ENCODE measurements at places on chromosomes 2 and 18.

- peak; percentile 88 for DNase-seq
Observed at GRCh38 chr2:234879671-234880455, 72.0 kb upstream of the SH3BP4 start.

DNA sequence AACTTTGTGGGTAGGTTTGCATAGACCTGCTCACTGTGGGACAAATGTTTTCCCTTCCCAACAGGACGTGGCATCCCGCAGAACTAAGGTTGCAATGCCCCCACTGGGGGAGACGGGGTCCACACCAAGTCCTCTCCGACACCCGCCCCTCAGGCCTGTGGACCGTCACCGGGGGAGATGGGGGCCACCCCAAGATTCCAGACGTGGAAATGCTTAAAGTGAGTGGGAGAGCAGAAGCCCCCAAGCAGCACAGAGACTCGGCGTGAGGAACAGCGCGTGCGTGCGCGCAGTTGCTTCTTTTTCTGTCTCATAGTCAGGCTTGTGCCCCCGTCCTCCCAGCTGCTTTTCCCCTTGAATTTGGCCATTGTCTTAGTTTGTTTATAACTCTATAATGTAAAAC lies 826.3 kb upstream of the SALL3 start:
- DNase-seq, result no peak

DNA sequence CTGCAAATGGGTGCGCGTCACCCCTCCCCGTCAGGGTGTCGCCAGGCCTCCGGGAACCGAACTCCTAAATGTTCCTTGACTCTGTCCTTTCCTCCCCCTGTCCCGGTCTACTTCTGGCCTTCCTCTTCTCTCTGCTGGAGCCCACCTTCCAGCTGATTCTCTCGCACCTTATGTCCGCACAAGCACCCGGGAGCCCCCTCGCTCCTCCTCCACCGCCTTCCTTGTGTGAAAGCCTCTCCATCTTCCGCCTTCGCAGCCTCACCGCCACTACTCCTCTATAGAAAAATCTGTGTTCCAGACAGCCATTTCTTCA lies 627 bp upstream of the KIF3C start:
- no peak for DNase-seq

GRCh38 chr18:32460171-32460731 lies 10.4 kb downstream of the GAREM1 start:
- DNase-seq, result no peak

DNA sequence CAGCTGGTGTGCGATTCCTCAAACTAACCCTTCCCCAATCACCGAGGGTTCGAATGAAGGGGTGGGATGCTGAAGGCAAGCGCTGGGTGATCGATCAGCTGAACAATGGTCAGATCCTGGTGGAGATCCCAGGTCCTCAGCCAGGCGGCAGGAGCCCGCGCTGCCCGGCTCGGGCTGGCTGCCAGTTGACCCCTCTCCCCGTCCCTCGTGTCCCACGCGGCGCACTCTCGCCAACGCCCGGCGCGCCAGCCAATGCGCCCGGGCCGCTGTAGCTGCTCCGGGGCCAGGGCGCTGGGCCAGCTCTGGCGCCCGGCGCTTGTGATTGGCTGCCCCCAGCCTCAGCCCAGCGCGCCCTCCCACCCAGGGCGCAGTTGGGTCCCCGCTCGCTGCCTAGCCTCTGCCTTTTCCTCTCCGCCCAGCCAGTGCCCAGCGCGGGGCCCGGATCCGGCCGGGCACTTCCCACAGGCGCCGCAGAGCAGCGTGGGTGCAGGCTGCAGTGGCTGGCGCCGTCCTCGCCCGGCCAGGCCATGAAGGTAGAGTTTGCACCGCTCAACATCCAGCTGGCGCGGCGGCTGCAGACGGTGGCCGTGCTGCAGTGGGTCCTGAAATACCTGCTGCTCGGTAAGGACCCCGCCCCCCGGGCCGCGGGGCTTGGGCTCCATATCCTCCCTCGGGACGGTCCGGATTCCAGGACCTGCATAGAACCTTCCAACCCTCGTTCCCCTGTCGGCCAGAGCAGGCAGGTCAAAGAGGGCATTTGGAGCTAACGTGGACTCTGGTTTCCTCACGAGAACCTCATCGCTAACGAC lies at the start of gene MOGAT1:
TSS of gene MOGAT1 (plus strand) at position 400 of the 809 bp plus-strand sequence. CDS start at position 528, 128 bp downstream.
- peak; percentile 20 for DNase-seq

- no peak for DNase-seq
Observed at GRCh38 chr2:181686576-181687185, 6.4 kb upstream of the NEUROD1 start.

GRCh38 chr2:65299246-65299645 lies 71.6 kb downstream of the ACTR2 start:
- DNase-seq, result no peak

- peak; percentile 91 for DNase-seq
Observed at GRCh38 chr2:207223051-207223450, 57.3 kb upstream of the KLF7 start.

DNA sequence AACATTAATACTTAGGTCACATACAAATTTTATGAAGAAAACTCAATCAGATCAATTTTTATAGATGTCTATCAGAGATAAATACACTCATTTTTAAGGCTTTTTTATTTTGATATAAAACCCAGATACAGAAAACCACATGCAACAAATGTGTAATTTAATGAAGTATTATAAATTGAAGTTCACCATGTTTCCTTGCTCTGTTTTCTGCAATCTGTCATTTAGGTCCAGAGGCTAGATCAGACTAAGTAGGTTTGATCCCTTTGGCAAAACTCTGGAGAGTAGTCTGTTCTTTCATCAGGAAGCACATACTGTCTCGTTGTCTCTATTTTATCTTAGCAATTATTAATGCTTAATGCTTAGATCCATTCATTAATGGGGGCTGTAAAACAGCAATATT lies 841.6 kb downstream of the MBD2 start:
- DNase-seq, result no peak

- no peak for DNase-seq
Observed at GRCh38 chr2:82342356-82342755, 2037.8 kb upstream of the LRRTM1 start.

DNA sequence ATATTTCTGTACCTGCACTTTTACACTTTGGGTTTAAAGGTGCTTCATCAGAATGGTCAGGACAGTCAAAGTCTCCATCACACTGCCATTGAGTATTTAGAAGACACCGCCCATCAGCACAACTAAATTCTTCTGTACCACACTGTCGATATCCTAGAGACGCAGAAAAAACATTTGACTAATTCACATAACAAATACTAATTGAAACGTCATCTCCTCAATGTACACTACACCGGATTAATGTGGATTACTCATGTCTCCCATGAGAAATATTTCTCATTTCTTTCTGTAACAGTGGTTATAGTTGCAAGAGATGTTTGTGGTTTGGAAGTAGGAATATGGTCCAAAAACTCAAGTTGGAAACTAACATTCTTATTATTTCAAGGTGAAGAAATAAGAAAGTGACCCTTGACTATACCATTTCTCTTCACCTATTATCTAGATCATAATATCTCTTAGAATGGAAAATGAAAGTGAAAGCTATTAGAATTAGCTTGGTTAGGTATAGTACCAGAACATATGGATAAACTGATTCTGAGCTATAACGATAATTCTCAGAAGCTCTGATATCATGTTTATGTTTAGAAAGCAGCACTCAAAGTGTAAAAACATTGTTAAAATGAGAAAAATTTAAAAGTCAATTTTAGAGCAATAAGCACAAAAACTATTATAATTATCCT lies 1627.7 kb downstream of the LRP1B start:
- DNase-seq, result peak; percentile 95

- peak; percentile 45 for DNase-seq
Observed at GRCh38 chr18:62897153-62897552, 181.8 kb downstream of the PHLPP1 start.

DNA sequence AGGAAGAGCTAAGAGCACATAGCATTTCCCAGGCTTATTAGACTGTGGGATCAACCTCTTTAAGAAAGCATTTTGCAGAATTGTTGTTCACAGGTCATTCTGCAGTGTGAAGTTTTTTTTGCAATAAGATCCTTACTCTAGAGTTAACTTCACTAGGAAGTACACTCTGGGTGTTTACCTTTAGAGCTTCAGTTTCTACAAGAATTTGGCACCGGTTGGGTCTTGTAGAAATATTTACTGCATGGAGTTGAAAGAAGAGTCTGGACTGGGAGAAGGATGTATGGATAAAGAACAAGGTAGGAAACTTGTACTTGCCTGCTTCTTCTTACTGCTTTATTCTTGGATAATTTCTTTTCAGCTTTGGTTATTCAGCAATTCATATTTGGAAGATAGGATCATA lies 944.9 kb upstream of the GYPC start:
- no peak for DNase-seq

GRCh38 chr18:57589161-57589560 lies 2.7 kb upstream of the FECH start:
- DNase-seq, result no peak

GRCh38 chr18:28458751-28459150 lies 281.8 kb upstream of the CDH2 start:
- DNase-seq, result no peak

GRCh38 chr18:68215931-68216330 lies 499.0 kb downstream of the TMX3 start:
- DNase-seq, result peak; percentile 36

DNA sequence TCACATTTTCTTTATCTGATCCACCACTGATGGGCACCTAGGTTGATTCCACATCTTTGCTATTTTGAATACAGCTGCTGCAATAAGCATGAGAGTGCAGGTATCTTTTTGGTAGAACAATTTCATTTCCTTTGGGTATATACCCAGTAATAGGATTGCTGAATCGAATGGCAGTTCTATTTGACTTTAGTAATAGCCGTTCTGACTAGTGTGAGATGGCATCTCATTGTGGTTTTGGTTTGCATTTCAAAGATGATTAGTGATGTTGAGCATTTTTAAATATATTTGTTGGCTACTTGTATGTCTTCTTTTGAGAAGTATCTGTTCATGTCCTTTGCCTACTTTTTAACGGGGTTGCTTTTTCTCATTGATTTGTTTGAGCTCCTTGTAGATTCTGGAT lies 72.3 kb downstream of the CCDC138 start:
- DNase-seq, result peak; percentile 7

DNA sequence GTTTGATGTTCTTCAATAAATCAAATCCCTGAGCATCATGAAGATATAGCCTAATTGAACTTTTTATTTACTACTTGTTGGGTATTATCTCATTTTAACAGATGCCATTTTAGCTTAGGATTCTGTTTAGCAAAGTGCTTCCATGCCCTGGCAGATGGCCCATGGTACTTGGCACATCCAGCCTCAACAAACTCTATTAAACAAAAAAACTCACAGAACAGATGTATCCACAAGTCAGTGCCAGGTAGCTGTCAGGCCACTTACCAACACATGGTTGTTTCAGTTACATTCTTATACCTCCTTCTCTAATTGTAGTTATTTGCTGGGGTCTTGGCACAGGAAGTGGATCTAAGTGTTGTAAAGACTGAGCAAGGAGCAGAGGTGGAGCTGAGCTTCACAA lies 29.6 kb downstream of the GAD1 start:
- DNase-seq, result no peak

GRCh38 chr18:31970617-31971016 lies 27.7 kb upstream of the TRAPPC8 start:
- DNase-seq, result no peak

GRCh38 chr18:54822872-54823845 lies 5.1 kb upstream of the RAB27B start:
- peak; percentile 95 for DNase-seq

GRCh38 chr2:201258666-201259615 lies 1.4 kb upstream of the CASP8 start:
- no peak for DNase-seq

GRCh38 chr2:198546122-198546521 lies 741.7 kb downstream of the PLCL1 start:
- DNase-seq, result peak; percentile 1

- DNase-seq, result no peak
Observed at GRCh38 chr2:181828122-181828705, 63.3 kb upstream of the ITPRID2 start.

- DNase-seq, result no peak
Observed at GRCh38 chr2:232362174-232362900, 16.2 kb upstream of the ALPP start.

DNA sequence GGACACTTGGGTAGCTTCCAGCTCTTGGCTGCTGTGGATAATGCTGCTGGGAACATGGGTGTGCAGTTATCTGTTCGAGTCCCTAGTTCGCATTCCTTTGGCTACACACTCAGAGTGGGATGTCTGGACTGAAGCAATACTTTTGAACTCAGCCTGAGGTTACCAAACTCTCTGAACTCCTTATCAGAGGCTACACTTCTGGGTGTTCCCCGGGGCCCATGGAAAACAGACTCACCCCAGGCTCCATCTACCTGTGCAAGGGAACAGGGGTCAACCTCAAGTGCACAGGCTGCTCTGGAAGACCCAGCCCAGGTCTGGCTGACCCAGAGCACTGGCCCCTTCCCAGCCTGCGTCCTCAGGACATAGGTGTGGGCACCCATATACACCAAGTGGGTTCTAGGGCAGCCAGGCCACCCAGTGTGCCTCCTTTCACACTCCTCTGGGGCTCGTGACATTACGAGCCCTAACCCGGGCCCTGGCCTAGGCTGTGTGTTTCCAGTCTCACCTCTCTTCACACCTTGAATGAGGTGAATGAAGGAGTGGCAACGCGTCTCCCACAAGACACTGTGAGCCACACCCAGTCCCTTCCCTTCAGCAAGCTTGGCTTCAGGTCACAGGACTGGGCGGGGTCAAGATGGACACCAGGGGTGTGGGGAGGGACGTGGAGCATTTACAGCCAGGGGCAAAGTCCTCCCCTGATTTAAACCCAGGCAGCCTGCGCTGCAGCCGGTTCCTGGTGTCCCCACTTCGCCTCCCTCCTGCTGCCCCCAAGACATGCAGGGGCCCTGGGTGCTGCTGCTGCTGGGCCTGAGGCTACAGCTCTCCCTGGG lies at the start of gene ALPI:
TSS of gene ALPI (plus strand) at position 728 of the 830 bp plus-strand sequence. CDS start at position 775, 47 bp downstream.
- no peak for DNase-seq

DNA sequence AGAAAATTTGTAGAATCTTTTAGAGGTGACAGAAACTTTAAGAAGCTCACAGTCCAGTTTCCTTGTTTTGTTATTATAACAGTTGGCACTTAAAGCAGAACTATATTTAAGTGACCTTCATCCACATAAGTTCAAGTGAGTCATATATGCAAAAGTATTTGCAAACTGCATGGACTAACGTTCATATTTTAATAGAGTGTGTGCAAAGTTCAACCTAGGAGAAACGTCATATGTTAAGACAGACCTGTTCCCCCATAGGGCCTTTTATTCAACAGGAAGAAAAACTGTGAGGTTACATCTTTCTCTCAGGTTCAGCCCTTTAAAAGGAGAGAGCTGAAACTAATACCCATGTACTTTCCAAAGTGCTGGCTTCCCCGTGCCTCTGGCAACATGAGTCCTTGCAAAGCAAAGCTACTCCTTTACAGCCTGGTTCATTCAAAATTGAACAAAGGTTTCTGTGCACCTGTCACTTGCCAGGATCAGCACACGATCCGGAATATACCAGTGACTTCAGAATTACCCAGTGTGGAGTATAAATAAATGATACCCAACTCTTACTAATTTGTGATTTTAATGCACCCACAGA lies 280.0 kb upstream of the RAB12 start:
- DNase-seq, result peak; percentile 67
